Thoracic aorta (tissue), 2 donors: ENCODE measurements at places on chromosomes 7 and 10. TPM values are rescaled to one million over a fixed set of nuclear protein-coding genes. Genes with fewer than 3 reads are reported as not detected.

SH2D4B gene
- 0.92 TPM for total RNA-seq

PHYHIPL gene
- not detected for total RNA-seq

GPR37 gene
- total RNA-seq = 2.8 TPM

GRID2IP gene
- total RNA-seq = 0.35 TPM

NME8 gene
- total RNA-seq = not detected

NXPH1 gene
- total RNA-seq = not detected

TRPV5 gene
- total RNA-seq = not detected

TEX36 gene
- total RNA-seq = not detected

CPA1 gene
- 4.1 TPM for total RNA-seq

NEUROD6 gene
- total RNA-seq = not detected

- no peak for DNase-seq
Measured at GRCh38 chr10:94180576-94180975, 182.2 kb downstream of the NOC3L start.

GRCh38 chr10:21505711-21506278 lies 19.7 kb downstream of the SKIDA1 start:
- no peak for DNase-seq

DNA sequence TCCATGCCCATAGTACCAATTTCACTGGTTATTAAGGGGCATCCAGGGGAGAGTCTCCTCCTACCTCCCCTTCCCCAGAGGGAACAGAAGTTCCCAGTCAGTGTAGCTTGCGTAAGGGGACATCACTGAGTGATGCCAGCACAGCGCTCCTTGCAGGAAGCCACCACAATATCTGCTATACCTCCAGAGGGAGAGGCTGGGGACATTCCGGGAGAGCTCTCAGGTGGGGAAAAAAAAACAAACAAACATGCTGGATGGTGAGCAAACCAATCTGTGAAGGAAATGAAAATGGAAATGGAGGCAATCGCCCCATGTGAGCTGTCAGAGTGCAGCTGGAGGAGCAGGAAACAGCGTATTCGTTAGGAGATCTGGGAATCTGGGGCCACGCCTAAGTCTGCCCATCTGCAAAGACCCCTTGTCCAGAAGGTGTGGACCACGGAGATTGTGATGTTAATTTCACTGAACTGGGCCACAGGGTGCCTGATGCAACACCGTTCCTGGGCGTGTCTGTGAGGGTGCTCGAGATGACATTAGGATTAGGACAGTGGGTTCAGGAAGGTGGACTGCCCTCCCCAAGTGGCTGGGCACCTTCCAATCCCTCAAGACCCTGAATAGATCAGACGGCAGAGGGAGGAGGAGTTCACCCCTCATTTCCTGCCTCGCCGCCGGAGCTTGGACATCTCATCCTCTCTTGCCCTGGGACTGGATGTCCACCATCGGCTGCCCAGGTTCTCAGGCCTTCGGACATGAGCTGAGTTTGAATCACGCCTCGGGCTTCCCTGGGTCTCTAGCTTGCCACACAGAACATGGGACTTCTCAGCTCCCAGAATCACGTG lies 30.5 kb downstream of the GNA12 start:
- no peak for DNase-seq

DNA sequence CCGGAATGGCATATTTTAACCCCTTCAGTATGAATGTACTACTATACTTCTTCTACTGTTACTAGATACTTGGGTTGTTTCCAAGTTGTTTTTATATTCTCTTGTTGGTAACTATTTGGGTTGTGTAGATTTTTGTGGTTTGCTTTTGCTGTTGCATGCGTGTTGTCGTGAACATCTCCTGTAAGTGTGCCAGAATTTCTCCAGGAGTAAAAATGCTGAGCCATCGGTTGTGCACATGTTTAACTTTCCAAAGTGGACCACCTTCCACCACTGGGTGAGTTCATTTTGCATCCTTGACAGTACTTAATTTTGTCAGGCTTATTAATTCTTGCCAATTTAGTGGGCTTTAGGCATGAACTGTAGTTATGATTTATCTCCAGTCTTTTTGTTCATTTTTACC lies 47.9 kb downstream of the CSGALNACT2 start:
- DNase-seq = no peak

GRCh38 chr10:107058331-107058730 lies 106.2 kb downstream of the SORCS1 start:
- DNase-seq = no peak

DNA sequence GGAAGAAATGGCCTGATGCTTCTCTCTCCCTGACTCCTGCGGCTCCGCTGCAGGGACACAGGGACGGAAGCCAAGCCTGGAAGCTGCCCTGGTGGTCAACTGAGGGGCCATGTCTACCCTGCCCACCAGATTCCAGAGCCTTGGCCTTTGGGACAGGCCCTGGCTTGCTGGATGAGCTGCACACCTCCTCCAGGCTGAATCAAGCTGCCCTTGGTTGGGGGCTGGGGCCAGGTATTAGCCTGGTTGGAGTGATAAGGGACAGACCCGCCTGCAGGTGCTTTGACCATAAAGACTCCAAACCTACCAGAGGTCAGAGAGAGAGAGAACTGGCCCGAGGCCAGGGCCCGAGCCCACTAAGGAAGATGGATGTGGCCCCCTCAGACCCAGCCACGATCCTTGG lies 30.1 kb downstream of the CRHR2 start:
- DNase-seq = no peak

- DNase-seq = no peak
Measured at GRCh38 chr10:119849031-119849789, 23.4 kb downstream of the MCMBP start.

DNA sequence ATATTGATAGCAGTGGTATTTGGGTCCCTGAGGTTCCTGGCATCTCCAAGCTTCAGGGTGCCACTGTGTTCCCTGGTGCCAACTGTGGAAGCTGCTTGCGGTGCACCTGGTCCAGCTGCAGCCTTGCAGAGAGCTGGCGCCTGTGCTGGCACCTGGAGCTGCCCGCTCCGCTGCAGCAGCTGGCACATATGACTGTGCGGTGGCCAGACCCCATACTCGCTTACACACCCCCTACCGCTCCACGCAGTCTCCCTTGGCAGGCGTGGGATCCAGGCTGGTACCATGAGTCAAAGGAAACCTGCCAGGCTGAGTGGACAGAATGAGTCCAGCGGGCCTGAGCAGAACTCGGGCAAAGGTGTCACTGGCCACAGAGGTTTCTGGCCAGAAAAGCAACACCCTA lies 89.9 kb upstream of the JAZF1 start:
- no peak for DNase-seq

- no peak for DNase-seq
Measured at GRCh38 chr10:99913831-99914235, 95.9 kb downstream of the DNMBP start.

GRCh38 chr10:7170626-7171322 lies 240.1 kb downstream of the SFMBT2 start:
- no peak for DNase-seq

- DNase-seq = no peak
Measured at GRCh38 chr10:125980521-125981035, 84.2 kb downstream of the FANK1 start.

GRCh38 chr10:102354451-102354850 lies 41.1 kb upstream of the NFKB2 start:
- no peak for DNase-seq

- no peak for DNase-seq
Measured at GRCh38 chr7:30789334-30789711, 18.1 kb downstream of the MINDY4 start.

DNA sequence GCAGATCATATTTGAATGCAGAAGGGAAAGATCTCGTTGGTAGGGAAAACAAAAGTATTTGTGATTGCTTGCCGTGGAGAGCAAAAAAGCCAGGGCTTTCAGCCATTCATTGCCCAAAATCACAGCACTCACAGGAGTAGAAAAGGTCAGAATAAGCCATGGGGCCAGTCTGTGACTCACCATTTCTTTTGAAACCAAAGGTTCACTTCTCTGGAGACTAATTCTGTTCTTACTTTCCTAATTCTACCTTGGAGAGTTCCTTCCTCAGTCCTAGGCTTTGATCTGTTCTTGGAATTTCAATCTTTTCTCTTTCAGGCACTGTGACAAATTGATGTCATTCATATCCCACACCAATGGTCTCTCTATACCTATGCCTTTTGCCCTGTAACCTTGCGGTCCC lies 54.1 kb upstream of the FAM180A start:
- no peak for DNase-seq

DNA sequence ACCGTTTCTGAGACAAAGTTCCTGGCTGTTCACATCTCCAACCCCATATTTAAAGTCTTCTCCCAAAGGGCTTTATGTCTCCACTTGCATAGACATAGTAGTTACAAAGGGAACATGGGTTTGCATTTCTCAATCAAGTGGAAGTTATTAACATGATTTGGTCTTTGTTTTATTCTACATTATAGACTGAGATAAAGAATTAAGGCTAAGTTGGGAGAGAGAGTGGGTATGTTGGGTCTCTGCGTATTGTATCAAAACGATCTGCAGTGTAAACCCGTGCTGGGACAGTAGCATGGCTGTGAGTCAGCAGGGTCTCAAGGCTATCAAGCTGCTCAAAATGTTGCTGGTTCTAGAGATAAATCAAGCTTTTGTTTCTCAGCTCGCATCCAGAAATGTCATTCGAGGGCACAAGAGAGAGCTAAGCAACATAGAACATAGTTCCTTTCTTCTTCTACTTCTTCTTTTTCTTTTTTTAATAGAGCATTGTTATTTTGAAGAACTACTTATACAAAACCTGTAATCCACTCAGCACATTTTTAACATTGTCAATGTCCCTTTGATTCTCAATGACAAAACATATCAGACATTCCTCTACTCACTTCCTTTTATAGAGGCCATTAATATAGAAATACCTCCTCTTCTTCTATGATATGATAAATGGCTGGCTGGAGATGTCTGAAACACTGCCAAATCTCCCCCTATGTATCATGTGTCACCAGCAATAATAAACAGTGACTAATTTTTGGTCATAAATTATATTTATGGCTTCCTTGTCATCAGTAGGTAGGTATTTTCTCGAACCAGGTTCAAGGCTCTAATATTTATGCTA lies 34.5 kb upstream of the RHOBTB1 start:
- DNase-seq = no peak

DNA sequence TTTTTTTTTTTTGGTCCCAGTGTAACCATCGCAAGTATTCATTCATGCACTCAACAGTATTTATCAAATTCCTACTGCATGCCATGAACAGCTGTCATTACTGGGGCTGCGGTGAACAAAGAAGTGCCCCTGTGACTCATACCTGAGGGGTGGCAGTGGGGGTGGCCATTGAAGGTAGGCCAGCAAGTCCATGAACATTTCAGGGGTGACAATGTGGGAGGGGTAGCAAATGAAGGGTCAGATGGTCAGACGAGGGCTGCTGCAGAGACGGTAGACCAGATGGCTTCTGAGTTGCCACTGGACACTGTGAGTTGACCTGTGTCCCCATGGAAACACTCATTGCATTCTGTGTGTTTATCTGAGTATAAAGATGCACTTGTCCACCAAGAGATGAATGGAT lies 92.5 kb upstream of the PITRM1 start:
- DNase-seq = no peak

DNA sequence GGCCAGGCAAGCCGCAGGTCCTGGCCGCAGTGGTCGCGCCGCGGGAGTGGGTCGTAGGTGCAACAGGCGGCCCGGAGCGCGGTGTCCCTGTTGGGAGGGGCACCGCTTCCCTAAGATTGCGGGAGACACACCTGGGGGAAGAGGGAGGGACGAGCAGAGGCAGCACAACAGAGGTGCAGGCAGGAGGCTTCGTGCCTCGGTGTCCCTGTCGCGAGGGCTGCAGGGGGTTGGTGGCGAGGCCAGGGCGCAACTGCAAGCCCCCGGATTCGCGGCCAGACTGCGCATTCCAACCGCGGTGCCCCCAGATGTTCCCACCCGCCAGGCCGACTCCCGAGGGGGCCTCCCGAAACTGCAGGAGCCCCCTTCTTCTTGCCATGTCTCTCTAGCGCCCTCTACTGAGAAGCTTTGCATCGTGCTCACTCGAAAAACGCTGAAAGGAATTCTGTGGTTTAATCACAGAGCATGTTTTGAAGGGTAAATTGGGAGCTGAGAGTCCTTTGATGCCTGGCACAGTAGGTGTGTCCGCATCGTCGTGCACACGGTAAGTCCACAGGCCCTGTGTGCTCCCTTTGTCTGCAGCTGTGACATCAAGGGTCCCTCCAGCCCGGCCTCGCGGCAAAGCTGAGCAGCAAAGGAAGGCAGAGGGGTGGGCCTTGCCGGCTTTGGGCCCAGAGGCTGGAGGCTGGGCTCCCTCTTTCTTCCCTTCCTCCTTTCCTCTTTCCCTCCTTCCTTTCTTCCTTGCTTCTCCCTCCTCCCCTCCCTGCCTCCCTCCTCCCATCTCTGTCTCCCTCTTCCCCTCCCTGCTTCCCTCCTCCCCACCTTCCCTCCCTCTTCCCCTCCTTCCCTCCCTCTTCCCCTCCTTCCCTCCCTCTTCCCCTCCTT lies 6.2 kb upstream of the MBL2 start:
- no peak for DNase-seq

- DNase-seq = no peak
Measured at GRCh38 chr10:114043532-114044246, at the start of gene ADRB1. ADRB1 (plus strand) TSS chr10:114043866; CDS start chr10:114044133, 267 bp downstream.

- no peak for DNase-seq
Measured at GRCh38 chr10:89889606-89890005, 188.2 kb downstream of the KIF20B start.

- DNase-seq = no peak
Measured at GRCh38 chr10:49273626-49274025, 25.3 kb upstream of the C10orf71 start.

GRCh38 chr10:126315494-126316177 lies 72.6 kb downstream of the ADAM12 start:
- no peak for DNase-seq

- no peak for DNase-seq
Measured at GRCh38 chr7:25048444-25048834, 68.5 kb upstream of the OSBPL3 start.

GRCh38 chr7:6130007-6130587 lies 98.9 kb downstream of the ANKRD61 start:
- DNase-seq = no peak

GRCh38 chr7:45161842-45162241 lies 4.3 kb downstream of the RAMP3 start:
- no peak for DNase-seq

DNA sequence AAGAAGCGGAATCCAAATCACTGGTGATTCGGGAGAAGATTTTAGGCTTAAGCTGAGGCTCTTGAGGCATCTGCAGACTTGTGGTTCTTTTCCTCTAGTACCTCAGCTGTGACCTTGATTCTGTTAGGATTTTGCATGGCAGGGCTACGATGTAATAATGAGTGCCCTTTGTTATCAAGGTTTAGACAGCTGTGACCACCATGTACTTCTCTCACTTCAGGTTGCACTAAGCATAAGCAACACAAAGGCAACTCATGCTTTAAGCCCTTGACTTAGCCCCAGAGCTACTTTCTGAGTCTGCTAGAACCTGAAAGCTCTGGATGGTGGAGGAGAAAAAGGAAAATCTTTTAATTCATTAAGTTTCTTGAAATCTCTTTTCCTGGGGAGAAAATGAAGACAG lies 1052.3 kb upstream of the PHF14 start:
- DNase-seq = no peak

DNA sequence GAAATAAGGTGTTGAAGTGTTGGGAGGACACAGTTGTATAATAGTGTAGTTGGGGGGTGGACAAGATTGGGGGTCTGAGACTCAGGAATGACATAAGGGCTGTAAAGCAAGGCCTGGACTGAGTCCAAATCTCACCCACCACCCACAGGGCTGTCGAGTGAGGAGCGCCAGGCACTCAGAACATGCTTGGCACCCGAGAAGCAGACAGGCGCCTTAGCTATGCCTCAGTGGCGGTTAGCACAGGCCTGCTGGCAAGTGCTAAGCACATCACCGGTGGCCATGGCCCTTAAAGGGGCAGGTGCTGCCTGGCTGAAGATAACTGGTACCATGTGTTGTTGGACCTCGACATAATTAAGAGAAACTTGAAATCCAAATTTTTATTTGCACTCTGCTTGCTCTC lies 90.7 kb downstream of the COL13A1 start:
- DNase-seq = no peak

GRCh38 chr7:75738604-75738974 lies at the start of gene HIP1:
HIP1 (minus strand) TSS chr7:75738941; CDS start chr7:75738920, 21 bp downstream.
- DNase-seq = peak; percentile 7
